CD14-positive monocyte (primary cell): ENCODE measurements at places on chromosomes 1 and 21.

DNA sequence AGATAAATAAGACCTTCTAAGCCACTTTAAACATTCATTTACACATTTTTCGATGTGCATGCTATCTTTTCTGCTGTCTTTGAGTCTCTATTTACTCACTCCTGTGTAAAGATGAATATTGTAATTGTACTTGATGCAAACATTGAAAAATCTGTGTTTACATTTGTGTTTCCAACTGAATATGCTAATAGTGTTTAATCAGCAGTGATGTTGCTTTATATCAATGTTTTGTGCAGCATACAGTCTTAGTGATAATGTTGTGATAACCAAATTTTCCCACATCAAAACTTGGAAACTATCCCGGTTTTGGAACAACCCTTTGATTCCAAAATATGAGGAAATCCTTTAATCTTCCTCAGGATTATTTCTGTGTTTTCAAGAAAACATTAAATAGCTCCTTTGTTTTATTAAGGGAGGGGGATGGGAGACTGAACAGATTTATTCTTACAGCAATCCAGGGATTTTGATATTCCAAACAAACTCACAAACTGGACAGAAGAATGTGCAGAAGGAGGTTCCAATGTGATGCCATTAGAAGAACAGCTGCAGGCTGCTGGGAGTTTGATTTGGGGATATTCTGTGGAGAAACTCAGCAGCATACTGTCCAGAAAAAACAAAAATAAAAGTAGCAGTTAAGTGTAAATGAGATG, 248.0 kb downstream of the S1PR1 start:
- no peak for DNase-seq

DNA sequence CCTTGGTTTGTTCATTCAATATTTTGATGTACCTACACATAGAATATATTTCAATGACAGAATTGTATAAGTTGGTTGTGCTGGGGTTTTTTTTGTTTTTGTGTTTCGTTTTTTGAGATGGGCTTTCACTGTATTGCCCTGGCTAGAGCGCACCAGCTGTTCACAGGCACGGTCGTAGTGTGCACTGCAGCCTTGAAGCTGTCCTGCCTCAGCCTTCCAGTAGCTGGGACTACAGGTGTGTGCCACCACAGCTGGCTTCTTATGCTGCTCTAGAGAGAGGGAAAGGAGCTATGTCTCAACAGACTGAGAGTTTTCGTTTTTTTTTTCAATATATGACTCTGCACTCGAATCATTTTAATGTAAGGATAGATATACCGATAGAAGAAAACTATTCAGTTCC, 102.6 kb downstream of the NTNG1 start:
- DNase-seq = no peak

DNA sequence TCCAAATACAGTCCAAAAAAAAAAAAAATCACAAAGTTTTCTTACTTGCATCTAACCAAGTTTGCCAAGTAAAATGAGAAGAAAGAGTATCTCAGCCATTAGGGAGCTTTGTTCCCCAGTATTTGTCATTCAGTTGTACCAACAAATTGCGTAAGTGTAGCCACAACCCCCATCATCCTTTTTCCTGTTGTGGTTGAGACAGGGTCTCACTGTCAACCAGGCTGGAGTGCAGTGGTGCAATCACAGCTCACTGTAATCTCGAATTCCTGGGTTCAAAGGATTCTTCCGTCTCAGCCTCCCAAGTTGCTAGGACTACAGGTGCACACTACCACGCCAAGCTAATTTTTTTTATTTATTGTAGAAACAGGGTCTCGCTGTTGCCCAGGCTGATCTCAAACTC, 9.5 kb downstream of the STX6 start:
- peak; percentile 95 for DNase-seq

DNA sequence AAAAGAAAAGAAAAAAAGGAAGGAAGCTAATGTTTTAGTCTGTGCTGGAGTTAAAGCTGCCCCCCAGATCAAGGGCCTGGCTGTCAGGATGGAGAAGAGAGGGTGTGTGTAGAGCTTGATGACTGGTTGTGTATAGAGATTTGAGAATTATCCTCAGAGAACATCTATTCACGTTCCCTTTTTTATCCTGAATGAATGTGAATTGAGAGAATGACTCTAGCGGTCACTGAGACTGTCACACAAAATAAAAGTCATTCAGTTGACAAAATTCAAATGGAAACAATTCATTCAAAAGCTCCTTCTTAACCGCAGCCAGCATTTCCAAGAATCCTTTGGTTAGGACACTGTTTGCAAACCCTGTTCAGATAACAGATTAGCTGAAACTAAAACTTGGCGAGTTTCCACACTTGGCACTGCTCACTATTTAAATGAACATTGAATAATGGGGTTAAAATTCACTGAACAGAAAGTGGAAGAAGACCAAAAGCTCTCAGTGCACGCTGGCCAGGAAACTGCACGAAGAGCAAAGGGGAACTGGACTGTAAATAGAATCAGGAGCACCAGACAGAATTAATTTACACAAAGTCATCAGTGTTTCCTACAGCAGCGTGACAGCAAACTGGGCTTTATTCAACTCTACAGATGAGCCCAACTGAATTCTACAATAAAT, 13.6 kb upstream of the FAM89A start:
- peak; percentile 47 for DNase-seq

DNA sequence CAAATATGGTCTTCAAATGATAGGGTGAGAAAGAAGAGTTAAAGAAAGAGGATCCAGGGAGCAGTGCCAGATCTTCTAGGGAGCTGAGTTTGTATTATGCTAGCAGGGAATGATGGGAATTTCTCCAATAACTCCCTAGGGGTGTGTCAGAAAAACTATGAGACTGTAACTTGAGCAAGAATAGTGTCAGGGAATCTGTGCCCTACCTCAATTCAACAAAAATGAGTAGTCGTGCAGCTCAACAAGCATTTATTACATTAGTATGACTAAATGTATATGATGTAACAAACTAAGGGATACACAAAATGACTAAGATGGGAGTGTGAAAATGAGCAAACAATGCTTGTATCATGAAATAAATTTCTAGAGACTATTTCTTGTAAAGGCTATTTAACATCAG, 24.2 kb downstream of the SPAG17 start:
- DNase-seq = no peak

DNA sequence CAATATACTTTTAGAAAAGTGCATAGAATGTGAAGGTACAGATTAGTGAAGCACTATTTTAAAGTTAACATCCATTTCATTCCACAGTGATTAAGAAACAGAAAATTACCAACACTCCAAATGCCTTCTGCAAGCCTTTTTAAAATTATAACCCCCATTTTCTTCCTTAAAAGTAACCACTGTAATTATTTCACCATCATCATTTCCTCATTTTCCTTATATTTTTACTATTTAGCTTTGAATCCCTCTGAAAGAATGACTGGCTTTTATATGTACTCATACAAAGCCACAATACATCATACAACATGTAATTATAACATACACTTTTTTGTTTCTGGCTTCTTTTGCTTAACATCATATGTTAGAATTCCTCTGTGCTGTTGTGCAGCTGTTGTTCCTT, 6.5 kb upstream of the NEGR1 start:
- DNase-seq = peak; percentile 54

DNA sequence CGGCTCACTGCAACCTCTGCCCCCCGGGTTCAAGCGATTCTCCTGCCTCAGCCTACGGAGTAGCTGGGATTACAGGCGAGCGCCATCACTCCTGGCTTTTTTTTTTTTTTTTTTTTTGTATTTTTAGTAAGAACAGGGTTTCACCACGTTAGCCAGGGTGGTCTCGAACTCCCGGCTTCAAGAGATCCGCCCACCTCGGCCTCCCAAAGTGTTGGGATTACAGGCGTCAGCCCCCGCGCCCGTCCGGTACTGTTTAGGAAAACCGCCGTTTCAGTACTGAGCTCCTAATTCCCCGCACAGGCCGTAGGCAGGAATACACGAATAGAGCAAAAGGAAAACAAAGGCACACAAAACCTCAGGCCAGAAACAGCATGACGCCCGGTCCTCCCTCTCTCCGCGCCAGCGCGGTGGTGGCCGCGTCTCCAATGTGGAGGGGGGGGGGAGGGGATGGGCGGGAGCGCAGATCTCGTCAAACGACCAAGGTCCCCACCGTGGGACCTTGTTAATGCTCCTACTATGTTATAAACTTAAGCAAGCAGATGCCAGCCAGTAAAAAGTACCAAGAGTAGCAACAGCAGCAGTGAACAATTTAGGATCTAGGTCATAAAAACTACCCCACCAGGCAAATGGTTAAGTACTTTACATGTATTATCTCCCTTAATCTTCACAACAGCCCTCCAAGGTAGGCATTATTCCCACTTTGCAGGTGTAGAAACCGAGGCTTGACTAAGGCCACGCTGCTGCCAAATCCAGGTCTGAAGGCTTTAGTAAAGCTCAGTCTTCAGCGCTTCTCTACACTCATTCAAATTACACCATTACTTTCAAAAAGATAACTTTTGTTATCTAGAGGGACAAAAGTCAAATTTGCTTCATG, 648 bp upstream of the ADAR start:
- peak; percentile 34 for DNase-seq

- peak; percentile 42 for DNase-seq
Observed at GRCh38 chr1:107782217-107782845, 182.6 kb downstream of the VAV3 start.
